ENCODE measurements at places on chromosomes 2 and 18. TPM values are rescaled to one million over a fixed set of nuclear protein-coding genes. Genes with fewer than 3 reads are reported as not detected.

DNA sequence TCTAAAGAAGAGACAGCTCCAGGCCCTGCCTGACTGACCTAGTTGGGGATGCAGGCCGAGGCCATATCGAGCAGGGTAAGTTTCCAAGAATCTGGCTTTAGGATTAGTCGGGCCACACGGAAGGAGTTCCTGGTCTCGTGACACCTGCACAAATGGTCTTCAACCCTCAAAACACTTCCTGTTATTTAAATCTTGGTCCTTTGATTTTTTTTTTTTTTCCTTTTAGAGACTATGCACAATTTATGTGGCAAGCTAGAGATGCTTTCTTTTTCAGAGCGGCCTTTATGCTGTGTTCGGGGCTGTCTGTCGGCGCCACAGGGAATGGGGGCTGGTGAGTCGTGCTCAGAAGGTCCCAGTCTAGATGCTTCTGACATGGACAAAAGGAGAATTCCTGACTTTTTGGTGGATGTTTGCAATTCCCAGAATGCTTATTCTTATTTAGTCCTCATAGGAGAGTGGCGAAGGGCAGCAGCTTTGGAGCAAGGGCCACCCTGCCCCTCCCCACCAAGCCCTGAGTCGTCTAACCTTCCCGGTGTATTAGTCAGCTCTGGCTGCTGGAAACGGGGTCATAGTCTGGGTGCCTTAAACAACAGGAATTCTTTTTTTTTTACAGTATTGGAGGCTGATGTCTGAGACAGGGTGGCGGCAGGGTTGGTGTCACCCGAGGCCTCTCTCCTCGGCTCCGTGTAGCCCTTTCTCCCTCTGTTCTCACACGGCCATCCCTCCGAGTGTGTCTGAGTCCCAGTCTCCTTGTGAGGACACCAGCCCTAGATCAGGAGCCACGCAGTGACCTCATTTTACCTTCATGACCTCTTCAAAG, 27.4 kb downstream of the HPCAL1 start:
- DNase-seq = no peak

Gene ASXL3
- 1.3 TPM for total RNA-seq

DNA sequence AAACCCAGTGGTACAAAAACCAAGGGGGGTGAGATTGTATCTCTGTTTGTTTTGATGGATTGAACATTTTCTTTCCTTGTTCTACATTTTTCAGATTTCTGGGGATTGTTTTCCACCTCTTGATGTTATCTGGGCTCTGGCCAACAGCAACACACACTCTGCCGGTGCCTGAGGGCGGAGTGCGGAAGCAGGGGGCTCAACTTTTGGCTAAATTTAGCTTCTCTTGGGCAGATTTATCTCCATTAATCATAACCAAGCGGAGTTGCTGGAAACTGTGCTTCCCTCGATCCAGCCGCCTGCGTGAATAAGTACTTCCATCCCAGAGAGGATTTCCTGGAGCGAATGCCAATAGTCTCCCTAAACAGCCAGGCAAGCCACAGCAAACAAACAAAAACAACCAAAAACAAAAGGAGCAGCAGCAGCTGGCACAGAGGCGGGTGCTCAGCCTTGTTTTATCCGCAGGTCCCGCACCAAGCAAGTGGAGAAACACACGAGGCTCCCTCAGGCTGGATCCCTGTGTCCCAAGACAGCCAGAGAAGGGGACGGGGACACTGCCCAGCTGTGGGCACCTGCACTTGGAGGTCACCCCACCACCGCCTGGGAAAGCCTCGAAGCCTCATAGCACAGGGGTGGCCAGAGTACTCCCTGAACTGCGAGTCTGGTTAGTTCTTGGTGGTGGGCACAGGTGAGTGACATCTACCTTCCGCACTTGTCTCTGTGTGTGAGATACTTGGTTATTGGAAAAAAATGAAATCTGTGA, 143.4 kb downstream of the NDUFA10 start:
- peak; percentile 51 for DNase-seq

DNA sequence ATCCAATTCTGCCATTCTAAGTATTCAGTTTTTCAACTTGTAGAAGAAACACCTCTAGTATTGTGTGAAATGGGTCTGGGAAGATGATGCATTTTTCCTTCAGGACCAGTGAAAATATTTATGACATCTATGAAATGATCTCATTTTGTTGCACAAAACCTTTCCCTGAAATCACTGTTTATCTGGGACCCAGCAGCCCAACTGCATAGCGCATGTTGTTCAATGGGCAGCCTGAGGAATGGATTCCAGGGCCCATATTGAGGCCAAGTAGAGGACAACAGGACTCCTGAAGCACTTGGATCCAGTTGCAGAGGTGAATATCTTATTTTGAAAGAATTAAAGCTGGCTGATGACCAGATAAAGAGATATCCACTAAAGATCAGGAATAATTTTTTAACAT, 7.3 kb downstream of the RBMS1 start:
- DNase-seq = no peak

DNA sequence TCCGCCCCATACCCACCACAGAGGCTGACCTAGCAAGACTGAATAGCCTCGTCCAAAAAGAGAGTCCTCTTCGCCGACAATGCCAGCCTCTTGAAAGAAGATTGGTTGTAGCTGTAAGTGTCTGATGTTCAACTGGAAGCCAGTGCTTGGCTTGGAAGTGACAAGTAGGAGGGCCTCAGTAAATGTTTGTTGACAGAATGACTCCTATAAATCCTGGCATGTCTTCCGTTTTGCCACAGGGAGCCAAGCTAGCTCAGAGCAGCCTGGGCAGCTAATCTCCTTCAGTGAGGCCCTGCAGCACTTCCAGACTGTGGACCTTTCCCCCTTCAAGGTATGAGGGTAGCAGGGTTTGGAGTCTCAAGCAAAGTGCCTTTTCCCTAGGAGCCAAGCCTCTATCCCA, 14.9 kb downstream of the ELMOD3 start:
- DNase-seq = no peak

- no peak for DNase-seq
Observed at GRCh38 chr2:40032650-40033319, 253.7 kb upstream of the THUMPD2 start.

GRCh38 chr2:193348055-193348454, 1153.3 kb upstream of the TMEFF2 start:
- DNase-seq = no peak

- no peak for DNase-seq
Observed at GRCh38 chr2:29615841-29616240, 305.5 kb downstream of the ALK start.

GRCh38 chr18:63683152-63683551, 19.6 kb upstream of the SERPINB11 start:
- DNase-seq = no peak

Gene SCN2A
- 0.58 TPM for total RNA-seq

Gene ARL5A
- 56.6 TPM for total RNA-seq

DNA sequence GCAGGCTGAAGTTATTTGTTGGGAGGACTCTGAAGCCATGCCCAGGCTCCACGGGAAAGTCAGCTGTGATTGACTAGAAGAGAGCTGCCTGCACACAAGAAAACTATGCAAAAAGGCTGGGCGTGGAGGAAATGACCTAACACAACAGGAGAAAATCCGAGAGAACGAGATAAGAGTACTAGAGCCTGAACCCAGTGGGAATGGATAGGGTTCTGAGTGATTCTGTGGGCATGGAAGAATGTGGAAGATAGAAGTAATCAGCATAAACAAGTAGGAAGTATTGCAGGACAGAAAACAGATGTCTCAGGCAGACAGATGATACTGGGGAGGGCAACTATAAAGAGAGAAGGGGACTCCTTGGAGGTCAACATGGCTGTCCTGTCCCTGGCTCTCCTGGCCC, 12.1 kb upstream of the COPS8 start:
- DNase-seq = no peak

DNA sequence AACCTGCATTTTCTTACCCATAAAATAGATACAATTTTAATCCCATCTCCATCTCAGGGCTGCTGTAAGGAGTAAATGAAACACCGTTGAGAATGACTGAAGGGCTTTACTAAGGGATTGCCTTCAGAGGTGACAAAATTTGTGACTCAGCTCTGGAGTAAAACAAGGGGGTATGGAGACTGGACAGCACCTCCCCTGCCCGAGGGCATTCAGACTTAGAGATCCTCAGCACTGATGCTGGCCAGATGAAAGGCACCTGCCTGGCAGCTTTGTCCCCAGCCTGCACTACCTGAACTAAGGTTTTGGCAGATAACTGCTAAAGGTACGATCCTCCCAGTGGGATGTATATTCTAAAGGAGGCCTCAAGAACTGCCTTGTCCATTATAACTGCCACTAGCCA, 105.9 kb upstream of the STPG4 start:
- no peak for DNase-seq

DNA sequence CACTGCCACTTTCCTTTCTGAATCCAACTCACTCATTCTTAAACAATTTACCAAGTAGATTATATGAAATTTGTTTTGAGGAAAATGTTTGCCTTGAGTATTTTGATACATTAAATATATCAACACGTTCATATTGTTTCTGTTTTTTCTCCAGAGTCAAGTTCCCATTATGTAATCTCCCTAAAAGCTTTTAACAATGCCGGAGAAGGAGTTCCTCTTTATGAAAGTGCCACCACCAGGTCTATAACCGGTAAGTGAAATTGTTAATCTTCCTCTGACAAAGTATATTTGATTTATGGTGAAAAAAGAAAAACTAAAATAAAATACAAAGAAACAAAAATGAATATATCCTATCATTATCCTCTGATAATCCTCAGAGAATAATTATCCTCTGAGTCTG, 838.6 kb downstream of the MBD2 start:
- DNase-seq = no peak

DNA sequence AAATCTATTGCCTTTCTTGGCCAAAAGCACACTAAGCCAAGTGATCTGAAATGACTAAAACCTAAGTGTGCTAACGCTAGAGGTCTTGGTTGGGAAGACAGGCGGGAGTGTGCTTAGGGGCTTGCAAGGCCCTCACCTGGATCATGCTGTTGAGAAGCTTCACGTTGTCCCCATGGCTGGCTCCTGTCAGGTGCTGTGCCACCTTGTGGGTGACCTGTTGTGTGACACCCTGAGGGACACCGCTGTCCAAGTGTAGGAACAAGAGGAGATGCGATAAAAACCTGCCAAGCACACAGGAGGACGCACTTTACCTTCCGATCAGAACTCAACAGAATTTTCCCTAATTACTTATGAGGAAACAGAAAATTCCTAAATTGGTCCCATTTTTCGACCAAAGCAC, 50.8 kb downstream of the EPG5 start:
- DNase-seq = no peak

- DNase-seq = no peak
Observed at GRCh38 chr2:5387406-5387805, 304.8 kb upstream of the SOX11 start.

DNA sequence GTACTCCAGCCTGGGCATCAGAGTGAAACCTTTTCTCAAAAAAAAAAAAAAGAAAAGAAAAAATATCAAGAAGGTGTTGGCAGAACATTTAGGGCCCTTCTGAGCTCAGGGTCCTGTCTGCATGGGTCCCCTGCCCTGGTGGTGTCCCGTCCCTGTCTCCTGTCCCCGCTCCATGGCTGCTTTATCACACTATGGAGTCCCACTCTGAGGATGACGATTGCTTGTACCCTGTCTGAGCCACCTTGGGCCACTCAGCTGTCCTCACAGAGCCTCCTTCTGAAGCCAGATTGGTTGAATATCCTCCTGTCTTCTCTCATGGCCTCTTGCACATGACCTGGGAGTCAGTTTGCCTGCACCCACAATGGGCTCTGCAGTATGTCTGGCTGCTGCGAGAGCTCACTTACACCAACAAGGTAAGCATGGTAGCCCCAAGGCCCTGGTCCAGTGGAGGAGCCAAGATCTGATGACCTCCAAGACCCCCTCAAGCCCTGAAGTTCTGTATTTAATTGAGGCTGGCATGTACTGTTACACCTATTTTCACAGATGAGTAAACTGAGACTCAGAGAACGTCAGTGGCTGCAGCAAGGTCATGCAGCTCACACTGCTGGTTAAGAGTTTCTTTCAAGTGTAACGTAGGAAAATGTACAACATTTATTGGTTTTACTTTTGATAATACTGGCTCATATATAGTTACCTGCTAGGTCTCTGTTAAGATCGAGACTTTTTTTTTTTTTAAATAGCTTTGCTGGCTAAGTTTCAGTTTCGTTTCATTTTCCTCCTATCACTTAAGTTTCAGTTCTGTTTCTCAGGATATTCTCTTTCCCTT, 16.9 kb upstream of the ZCCHC2 start:
- DNase-seq = no peak

GRCh38 chr18:52582516-52582915, 242.5 kb downstream of the DCC start:
- DNase-seq = no peak

- no peak for DNase-seq
Observed at GRCh38 chr18:54117853-54118773, 106.4 kb downstream of the MBD2 start.

GRCh38 chr2:115460008-115460407, 1017.6 kb downstream of the DPP10 start:
- DNase-seq = no peak

GRCh38 chr2:238039151-238039550, 21.6 kb upstream of the SCLY start:
- DNase-seq = no peak

Gene FNDC4
- total RNA-seq = 2.0 TPM

Gene SPDYA
- 1.5 TPM for total RNA-seq

DNA sequence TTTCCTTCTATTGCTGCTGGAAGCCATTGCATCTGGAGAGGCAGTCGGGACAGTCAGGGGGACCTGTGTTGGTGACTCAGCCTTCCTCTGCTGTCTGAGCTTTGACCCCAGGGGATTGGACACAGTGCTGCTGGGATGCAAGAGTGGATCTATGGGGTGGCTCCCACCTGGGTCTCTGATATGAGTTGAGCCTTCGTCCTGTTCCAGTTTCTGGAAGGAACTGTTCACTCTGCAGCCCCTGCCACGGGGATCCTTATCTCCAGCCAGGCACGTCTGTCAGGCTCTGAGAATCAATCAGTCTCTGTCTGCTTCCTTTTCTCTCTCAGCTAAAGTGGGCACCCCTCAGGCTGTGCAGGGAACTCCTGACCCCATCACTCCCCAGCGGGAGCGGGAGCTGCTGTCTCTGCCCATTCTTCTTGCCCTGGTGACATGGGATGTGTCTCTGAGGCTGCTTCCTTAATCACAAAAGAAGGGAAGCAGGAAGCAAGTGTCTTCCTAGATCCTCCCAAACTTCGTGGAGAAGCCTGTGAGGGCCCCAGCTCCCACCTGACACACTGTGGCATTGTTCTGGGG, 51.7 kb downstream of the ARHGAP28 start:
- DNase-seq = no peak

Gene LINC00305
- not detected for total RNA-seq

DNA sequence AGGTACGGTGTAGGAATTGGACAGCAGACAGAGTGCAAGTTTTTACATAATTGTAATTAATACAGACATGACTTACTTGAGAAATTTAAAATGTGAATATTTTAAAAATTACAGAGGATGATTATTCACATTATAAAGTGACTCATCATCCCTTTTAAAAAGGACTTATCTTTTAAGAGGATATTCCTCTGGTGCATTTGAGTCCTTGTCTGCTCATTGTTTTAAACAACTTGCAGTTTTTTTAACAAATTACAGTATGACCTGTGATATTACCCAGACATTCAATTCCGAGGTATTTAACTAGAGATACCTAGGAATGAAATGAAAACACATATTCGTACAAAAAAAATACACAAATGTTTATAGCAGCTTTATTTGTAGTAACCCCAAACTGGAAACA, 38.0 kb downstream of the SPTBN1 start:
- DNase-seq = no peak

All from upper lobe of right lung (tissue), 1 donor.